ENCODE measurements at places on chromosomes 4 and X.

DNA sequence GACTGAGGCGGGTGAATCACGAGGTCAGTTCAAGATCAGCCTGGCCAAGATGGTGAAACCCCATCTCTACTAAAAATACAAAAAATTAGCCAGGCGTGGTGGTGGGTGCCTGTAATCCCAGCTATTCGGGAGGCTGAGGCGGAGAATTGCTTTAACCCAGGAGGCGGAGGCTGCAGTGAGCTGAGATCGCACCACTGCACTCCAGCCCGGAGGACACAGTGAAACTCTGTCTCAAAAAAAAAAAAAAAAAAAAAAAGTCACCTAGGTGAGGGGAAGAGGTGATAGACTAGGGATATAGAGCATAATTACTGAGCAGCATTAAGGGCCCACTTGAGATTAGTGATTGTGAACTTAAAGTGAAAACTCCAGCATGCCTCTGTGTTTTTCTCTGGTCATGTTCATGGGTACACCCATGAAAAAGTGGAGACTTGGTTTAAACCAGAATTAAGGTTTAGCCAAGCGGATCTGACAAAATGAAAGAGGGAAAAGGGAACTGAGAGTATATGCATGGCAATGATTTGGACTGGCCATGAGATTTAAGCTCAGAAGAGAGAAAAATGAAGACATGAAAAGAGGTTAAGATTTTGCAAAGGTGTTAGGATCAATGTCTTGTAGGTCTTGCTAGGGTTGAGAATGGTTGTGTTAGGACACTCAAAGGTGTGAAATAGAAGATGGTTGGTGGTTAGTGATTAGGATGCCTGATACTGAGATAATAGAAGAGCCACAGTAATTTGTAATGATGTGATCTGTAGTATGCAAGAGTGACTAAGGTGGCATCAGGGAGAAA is 105.0 kb downstream of the RAB28 start:
- DNase-seq: no peak

DNA sequence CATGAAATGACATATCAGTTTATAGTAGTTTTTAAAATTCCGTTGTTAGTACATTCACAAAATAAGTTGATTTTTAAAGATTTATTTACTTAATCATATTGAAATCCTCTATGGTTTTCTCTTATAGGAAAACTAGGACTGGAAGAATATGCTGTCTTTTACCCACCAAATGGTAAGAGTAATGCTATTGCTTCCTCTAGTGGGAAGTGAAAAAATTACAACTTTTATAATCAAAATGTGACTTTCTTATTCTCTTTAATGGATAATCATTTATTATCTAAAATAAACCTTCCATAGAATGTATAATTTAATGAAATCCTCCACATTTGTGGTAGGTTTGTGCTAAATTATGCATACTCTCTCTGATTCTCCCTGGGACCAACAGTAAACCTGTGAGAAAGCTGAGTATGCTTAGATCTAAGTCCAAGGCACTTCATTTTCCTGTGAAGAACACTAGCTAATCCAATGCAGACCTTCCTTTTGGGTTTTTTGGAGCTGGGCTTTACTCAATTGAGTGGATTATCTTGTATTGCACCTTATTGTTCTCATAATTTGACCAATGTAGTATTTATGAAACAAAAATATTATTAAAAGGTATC is 136.2 kb downstream of the TBC1D19 start:
- no peak for DNase-seq

DNA sequence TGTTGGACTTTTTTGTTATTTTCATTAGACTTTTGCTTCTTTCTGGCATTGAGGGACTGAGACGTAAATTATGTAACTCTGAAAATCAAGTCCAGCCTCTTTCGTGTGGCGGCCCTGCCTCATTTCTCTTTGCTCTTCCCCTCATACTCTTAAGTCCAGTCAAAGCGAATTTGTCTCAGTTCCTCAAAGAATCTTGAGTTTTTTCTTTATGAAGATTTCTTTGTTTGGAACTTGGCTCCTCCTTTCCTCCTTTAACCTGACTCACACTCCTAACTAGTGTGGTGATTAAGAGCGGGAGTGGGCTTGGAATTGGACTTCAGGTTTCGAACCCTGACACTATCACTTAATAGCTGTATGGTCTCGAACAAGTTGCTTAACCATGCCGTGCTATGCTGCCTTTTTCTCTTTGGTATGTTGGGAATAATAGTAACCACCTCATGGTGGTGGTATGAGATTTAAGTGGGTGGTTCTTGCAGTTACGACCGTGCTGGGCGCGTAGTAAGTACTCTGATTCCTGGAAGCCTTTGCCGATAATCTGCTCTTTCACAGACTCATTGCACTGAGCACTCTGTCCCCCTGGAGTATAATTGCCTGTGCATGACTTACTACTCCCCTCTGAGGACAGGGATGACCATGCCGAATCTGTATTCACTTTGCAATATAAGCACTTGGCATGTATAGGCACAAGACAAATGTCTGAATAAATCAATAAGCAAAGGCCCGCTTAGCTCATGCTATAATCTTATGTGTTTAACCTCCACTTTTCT is 19.1 kb downstream of the FNIP2 start:
- DNase-seq: no peak

- DNase-seq: no peak
These were observed 14.2 kb upstream of the IL3RA start for GRCh38 chrX:1322393-1322792.

- DNase-seq: no peak
These were observed 206.2 kb downstream of the TENM3 start for GRCh38 chr4:182449186-182449929.

DNA sequence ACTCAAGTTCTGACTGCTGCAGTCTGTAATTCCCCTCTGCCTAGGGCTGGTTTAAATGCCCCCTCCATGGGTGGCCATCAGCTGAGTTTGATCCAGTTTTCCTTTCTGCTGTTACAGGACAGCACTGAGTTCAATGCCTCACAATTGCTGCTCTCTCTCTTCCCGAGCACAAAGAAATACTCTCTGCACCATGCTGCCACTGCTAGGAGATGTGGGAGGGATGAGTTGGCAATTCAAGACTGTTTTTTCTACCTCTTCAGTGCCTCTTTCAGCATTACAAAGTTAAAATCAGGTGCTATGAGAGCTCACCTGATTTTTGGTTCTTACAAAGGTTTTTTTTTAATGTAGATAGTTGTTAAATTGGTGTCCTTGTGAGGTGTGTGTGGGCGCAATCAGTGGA is 24.3 kb downstream of the CYSLTR1 start:
- no peak for DNase-seq

DNA sequence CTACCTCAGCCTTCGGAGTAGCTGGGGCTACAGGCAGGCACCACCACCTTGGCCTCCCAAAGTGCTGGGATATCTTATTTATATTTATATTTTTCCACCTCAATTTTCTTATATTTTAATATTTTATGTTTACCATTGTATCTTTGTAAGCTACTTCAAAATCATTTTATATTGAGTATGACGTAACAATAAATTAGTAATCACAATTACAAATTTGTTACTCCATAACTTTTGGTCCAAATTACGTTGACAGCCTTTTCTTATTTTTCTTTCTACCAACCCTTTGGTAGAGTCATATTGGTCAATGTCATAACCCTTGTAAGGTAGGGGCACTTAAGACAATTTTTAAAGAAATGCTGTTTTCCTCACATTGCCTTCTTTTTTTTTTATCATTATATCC is 104.0 kb upstream of the H2AZ1 start:
- no peak for DNase-seq

- no peak for DNase-seq
These were observed 68.6 kb upstream of the C4orf50 start for GRCh38 chr4:6086846-6087245.

- DNase-seq: no peak
These were observed 97.7 kb upstream of the RBPJ start for GRCh38 chr4:26223155-26223554.

- no peak for DNase-seq
These were observed 20.6 kb downstream of the GSX2 start for GRCh38 chr4:54120518-54120917.

DNA sequence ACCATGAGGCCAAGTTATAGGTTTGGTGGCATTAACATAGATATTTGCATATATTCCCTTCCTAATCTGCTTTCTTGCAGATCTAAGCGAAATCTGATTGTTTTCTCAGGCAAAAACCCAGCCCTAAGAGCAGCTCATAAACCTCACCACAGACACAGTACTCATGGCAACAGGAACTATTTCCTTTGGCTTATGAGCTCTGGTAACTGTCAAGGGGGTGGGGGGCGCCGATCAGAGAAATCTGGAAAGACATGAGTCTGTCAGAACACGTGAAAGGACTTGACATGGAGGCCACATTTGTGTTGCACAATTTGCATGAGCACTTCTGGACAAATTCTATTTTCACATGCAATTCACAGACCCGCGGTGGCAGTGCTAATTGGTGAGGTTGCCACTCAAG is 83.7 kb downstream of the MGST2 start:
- DNase-seq: no peak

DNA sequence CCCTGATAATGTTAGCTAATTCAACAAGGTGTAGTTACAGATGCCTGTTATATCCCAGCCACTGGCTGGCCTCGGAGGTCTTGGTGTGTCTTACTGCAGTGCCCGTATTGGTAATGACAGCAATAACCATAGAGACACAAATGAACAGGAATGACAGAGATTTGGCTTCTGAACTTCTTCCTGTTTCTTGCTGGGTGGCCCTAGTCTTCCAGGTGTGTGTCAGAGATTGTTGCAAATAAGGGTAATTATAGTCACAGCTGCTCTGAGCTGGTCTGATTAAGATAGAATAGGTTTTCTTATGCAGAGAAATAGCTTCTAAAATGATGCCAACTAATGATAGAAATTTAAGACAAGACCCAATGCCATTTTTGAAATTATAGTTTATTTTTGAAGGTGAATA is 64.1 kb upstream of the MAD2L1 start:
- no peak for DNase-seq

- DNase-seq: no peak
These were observed 112.4 kb downstream of the ADGRL3 start for GRCh38 chr4:61312526-61312925.

DNA sequence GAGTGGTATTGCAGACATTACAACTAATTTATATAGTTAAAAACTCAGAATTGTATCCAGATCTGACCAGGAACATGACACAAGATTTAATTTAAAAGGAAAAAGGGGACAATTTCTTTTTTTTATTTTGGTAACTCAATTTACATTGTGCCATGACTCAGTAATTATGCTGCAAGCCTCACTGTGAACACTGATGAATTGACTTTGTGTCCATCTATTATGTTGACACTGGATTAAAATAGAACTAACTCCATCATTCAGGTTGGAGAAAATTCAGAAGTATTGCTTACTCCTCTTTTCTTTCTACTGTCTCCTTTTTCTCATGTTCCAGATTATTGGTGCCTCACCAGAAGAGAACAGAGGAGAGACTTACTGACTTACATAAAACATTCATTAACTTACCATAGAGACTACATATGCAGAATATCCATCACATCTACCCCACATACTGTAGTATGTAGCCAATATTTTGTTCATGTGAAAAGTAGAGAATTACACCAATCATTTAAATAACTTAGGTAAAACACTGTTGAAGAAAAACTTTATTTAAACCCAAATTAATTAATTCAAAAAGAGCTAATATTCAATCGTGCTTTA is 15.8 kb upstream of the LEF1 start:
- DNase-seq: no peak

- no peak for DNase-seq
These were observed 61.1 kb downstream of the FAM13A start for GRCh38 chr4:88995874-88996273.

GRCh38 chr4:8122746-8123145 is 35.9 kb downstream of the ABLIM2 start:
- DNase-seq: no peak

- DNase-seq: no peak
These were observed 155.6 kb downstream of the PPP4R3C start for GRCh38 chrX:27307546-27307945.

- no peak for DNase-seq
These were observed 91.6 kb downstream of the DDIT4L start for GRCh38 chr4:100098681-100099080.

DNA sequence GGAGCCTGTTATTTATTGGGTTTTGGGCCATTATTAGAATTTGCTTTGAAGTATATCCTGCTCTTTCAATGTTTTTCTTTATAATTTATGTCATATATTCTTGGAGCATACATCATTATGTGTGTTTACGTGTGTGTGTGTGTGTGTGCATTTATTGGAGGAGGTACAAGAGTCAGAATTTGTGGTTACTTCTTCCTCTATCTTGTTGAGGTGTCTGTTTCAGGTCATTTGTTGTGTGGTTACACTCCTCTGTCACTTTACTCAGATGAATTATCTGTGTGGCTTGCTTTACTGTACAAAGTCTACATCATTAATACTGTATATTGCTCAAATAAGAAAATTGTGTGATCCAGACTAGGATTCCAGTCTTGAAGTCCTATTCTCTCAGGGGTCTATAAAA is 1957.4 kb upstream of the TENM3 start:
- DNase-seq: no peak

DNA sequence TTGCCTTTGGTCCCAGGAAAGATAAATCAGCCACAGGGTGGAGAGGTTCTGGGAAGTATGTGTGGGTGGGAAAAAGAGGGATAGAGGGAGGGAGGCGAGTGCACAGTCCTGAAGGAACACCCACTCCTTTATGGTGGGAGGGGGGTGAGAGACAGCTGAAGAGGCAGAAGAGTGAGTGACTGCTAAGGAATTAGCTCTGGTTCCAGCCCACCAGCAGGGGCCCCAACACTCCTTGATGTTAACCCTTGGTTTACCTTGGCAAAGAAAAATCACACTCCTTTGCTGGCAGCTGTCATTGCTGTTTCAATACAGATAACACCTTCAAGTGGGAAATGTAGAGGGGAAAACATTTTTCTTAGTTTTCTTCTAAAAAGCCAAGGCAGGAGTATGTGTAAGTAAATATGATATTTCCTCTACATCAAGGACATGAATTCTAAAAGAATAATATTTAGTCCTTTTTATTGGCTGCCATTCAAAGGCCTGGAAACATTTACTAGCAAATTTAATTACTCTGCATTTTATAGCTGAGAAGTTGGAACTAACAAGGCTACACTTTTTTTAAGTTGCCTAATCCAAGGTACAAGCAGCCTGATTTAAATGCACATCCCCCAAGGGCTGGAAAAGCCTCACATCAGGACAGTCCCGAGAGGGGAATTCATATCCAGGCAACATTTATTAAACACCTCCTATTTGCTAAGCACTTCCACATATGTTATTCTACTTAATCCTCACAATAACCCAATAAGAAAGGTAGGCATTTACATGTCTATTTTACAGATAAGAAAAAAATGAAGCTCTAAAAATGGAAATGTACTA is 81.7 kb downstream of the HS6ST2 start:
- no peak for DNase-seq

- no peak for DNase-seq
These were observed 158.8 kb upstream of the PJA1 start for GRCh38 chrX:69323786-69324720.

DNA sequence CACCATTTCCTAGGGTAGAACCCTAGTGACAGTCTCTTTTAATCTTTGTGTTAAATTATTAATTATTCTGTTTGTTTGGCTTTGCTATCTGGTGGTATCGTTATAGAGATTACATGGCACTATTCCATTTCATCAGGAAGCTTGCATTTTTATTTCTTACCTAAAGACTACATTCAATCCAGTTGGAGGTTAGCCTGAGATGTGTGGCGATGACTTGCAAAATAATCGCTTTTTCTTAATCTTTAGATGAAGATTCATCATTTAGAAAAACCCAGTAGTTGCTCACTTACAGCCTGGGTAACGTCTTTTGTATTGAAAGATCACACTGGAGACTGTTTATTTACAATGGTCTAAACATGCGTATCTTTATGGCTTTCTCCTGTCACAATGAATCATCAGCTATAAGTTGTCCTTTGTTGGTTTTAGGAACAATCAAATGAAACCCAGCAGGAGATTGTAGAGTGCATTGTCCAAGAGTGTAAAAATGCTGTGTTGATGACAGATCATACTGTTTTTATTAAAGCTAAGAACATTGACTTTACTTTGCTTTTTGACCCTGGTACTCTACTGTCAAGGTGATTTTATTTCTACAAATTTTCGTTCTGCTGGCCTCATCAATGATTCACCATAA is 281.7 kb upstream of the PITX2 start:
- DNase-seq: no peak
